ENCODE measurements at places on chromosomes 3 and 15.

DNA sequence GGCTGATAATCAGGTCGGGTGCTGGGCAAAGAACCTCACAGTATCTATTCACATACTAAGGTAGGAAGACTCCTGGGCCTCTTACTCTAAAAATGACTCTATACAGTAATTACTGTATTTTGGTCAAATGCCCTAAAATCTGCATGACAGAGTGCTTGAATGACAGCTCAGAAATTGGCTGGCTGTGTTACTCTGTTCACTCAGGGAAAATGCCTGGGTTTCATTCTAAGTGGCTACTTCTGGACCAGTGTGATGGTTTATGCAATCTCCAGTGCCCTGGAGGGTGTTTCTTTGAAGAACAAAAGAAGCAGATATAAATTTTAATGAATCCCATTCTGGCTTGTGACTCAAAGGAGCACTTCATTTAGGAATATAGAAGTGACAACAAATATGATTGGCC lies 2.2 kb downstream of the GABRR3 start:
- DNase-seq, result no peak

- DNase-seq, result no peak
These were observed 57.5 kb upstream of the SLC6A1 start for GRCh38 chr3:10935028-10935427.

- DNase-seq, result no peak
These were observed 252.1 kb upstream of the TMCO5A start for GRCh38 chr15:37682304-37682703.

- DNase-seq, result no peak
These were observed 25.0 kb downstream of the VIPR1 start for GRCh38 chr3:42527368-42527917.

GRCh38 chr3:101542957-101543356 lies 18.7 kb upstream of the TRMT10C start:
- no peak for DNase-seq

- DNase-seq, result no peak
These were observed 87.0 kb downstream of the KLHL25 start for GRCh38 chr15:85707519-85708338.

- DNase-seq, result peak; percentile 64
These were observed 3.2 kb downstream of the PTPRG start for GRCh38 chr3:61564395-61565059.

DNA sequence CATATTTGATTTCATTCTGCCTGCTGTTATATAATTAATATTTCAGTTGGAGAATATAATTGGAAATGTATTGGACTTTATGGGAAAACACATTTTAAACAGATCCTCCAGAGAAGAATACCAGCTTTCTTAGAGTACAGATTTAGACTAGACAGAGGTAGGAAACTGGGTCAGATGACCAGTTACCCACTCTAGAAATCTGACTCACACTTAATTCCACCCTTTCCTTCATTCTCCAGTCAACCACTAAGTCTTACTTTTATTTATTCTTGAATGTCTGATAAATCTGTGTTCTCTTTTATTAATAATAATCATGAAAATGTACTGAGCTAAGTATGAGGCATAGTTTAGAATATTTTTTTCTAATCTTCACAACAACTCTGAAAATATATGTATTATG lies 110.7 kb downstream of the LRRC49 start:
- DNase-seq, result no peak

DNA sequence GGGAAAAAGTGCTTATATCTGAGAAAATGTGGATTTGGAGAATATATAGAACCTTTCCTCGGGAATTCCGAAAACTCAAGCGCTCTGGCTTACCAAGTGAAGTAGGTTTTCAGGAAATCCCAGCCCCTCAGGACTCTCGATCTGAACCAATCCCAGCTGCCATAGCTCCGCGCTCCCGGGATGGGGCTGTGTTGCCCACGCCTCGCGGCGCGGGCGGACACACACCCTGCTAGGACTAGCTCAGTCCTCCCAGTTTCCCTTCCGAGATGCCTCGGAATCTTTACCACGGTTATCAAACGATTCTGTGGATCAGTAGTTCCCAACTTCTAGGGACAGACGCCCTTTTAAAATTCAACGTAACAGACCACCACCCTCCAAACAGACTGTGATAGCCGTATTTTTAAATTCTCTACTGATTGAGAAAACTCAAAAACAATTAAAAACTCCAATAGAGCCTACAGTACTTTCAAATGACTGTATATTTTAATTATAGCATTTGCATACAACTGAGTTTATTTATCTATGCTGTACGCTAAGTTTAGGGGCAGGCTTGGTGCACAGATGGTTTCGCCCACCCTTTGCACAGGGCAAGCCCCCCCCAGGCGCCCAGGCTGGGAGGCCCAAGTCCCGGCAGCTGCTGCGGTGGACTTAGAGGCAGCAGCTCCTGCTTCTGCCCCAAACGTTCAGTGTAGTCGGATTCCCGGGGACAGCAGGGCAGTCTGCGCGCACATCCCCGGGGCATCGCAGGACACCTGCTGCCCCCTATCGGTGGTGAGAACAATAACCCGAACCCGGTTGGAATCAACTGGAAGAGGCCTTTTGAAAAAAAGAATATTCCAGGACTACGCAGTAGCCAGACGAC lies 52.3 kb downstream of the CCDC54 start:
- DNase-seq, result peak; percentile 68

DNA sequence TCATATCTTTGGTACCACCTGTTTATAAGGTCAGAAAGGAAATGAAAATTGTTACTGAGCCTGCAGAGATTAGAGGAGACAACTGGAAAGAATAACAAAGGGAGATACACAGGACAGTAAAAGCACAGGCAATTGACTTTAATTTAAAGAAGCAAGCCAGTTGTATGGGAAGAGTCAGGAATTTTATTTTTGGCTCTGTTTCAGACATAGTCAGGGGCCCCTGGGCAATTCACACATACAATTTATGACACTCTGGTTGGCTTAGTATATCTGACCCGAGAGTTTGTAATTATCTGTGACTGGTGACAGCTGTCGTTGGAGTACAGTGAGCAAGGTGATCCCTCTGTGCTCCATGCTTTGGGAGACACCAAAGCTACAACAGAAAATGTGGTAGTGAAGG lies 591.9 kb upstream of the NECTIN3 start:
- DNase-seq, result no peak

DNA sequence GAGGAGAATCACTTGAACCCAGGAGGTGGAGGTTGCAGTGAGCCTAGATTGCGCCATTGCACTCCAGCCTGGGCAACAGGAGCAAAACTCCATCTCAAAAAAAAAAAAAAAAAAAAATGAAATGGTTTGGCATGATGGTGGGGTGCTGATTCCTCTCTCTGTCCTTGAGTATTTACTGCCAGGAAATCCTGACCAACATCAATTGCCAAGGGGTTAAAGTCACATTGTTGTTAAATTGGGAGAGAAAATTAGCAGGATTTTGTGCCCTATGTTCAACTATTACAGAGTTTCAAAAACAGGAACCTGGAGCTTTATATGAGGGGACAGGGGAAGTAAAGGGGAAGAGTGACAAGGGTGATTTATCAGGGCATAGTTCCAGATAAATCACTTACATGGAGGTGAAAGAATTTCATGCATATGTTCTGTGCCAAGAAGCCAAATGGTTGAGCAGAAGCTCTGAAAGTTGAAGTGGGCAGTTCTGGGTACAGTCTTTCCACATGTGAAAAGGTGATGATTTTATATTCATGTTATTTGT lies 70.5 kb upstream of the TSEN2 start:
- DNase-seq, result no peak

DNA sequence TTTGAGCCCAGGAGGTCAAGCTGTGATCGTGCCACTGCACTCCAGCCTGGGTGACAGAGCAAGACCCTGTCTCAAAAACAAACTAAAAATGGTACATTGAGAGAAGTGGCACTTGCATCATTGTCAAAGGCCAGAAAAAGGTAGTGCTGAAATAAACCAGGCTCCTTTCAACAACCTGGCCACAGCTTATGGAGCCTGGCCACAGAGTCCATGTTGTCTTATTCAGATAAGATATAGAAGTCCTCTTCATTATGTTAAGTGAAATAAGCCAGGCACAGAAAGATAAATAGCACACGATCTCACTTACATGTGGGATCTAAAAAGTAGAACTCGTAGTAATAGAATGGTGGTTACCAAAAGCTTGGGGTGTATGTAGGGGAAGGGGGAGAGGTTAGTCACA lies 34.8 kb downstream of the EMC4 start:
- no peak for DNase-seq

DNA sequence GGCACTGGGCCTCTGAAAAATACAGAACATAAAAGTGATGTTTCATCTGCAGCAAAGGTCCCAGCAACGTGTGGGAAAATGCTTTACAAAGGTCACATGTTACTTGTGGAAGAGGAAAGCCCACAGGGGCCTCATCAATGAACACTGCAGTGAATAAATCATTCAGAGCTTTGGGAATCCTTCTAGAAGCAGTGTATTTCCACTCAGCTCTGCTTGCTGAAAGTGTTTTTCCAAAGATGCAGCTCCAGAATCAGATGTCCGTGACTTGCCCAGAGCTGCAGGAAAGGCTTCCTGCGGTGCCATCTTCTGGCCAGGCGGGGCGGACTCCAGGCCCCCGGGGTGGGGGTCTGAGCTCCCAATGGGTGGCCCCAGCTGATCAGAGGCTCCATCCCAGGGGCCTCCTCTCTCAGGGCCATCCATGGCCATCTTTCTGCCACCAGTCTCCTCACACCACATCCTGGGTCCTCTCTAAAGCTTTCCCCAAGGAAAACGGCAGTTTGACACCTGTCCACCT lies 81.5 kb downstream of the C3orf70 start:
- DNase-seq, result no peak

- peak; percentile 79 for DNase-seq
These were observed 3.0 kb upstream of the ISLR2 start for GRCh38 chr15:74127255-74127953.

DNA sequence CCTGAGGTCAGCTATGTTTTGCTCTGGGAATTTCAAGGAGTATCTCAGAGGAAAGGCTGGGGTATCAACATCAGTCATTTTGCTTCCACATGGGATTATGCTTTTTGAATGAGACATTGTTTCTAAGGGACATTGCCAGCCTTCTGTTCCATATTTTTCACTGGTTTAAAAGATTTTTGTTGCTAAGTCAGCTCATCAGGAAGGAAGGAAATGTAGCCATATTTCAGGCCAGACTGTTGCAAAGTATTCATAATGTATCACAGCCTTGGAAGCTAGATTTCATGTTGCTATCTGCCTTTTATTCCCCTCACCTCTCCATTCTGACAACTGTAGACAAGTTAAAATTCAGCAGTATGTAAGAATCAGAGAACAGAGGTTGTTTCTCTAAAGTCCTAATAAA lies 61.0 kb upstream of the CHRM5 start:
- DNase-seq, result no peak

DNA sequence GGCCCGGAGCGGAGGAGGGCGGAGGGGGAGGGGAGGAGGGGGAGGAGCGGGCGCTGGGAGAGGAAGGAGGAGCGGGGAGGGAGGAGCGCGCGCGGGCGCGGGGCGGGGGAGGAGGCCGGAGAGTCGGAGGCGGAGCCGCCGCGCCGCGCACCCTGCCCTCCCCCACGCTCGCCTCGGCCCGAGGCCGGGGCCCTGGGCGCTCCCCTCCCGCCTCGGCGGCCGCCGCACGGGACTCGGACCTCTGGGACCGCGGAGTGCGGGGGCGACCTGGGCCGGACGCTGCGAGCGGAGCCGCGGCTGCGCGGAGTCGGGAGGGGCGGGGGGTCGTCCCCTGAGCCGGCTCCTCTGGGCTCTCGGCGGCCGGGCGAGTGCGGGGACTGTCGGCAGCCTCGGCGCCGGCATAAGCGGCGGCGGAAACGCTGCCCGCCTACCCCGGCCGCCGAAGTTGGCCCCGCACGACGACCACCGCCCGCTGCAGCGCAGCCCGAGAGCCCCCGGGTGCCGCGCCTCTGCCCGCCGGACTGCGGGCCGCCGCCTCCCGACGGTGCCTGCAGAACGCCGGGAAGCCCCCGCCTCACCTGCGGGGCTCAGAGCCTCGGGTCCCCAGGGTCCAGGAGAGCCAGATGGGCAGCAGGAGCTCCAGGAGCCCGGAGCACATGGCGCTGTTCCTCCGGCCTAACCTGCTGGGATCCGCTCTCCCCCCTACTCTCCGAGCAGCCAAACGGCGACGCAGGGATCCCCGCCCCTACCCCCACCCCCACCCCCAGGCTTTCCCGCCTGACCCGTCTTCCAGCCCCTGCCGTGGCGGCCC lies 406 bp upstream of the GABRB3 start:
- peak; percentile 14 for DNase-seq

- no peak for DNase-seq
These were observed 15.5 kb downstream of the TATDN2 start for GRCh38 chr3:10263646-10264363.

DNA sequence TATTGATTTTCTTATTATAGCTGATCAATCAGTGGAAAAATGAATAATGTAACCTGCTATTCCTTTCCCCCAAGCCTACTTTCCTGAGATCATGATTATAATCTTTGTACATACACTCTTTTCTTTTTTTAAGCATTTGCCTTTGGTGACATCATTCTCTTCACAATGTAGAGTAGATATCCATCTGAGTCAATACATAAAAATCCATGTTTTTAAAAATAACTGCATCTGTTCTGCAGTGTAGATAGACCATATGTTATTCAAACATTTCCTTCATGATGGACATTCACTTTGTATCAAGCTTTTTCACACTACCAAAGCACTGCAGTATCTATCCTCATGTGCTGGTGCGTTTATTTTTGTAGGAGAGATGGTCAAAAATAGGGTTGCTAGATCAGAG lies 211.1 kb downstream of the PTPRG start:
- no peak for DNase-seq

GRCh38 chr3:195690951-195691350 lies 29.8 kb upstream of the MUC20 start:
- DNase-seq, result no peak

- no peak for DNase-seq
These were observed 319.6 kb upstream of the TGFBR2 start for GRCh38 chr3:30286811-30287210.

DNA sequence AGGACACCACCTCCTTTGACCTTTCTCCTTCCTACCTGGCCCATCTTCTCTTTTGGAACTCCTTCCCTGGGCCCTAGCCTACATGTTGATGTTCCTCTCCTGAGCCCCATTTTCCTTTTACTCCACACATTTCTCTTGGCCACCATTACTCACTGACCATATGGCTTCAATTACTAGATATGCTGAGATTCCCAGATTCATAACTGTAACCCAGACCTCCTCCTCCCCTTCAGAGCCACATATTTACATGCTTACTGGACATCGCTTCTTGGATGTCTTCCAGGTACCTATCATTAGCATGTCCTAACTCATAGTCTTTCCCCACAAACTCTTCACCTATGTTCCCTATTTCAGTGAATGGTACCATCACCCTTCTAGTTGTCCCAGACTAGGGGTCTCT lies 24.4 kb upstream of the TRIM59 start:
- DNase-seq, result no peak

GRCh38 chr3:69451594-69451993 lies 65.7 kb upstream of the FRMD4B start:
- DNase-seq, result no peak

All from anterior cingulate cortex (tissue), 58 donors.